ENCODE measurements at places on chromosomes 6 and 20.

DNA sequence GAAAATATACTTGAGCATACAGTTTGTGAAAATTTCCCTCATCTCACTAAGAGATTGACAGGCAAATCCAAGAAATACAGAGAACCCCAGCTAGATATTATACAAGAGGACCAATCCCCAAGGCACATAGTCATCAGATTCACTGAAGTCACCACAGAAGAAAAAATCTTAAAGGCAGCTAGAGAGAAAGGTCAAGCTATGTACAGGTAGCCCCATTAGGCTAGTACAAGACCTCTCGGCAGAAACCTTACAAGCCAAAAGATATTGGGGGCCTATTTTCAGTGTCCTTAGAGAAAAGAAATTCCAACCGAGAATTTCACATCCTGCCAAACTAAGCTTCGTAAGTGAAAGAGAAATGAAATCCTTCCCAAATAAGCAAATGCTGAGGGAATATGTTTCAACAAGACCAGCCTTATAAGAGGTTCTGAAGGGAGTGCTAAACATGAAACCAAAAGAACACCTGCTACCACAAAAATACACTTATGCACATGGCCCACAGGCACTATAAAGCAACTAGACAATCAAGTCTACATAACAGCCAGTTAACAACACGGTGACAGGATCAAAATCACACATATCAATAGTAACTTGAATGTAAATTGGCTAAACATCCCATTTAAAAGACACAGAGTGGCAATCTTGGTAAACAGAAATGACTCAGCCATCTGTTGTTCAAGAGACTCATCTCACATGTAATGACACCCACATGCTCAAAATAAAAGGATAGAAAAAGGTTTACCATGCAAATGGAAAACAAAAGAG lies 96.3 kb downstream of the FHL5 start:
- DNase-seq, result no peak

DNA sequence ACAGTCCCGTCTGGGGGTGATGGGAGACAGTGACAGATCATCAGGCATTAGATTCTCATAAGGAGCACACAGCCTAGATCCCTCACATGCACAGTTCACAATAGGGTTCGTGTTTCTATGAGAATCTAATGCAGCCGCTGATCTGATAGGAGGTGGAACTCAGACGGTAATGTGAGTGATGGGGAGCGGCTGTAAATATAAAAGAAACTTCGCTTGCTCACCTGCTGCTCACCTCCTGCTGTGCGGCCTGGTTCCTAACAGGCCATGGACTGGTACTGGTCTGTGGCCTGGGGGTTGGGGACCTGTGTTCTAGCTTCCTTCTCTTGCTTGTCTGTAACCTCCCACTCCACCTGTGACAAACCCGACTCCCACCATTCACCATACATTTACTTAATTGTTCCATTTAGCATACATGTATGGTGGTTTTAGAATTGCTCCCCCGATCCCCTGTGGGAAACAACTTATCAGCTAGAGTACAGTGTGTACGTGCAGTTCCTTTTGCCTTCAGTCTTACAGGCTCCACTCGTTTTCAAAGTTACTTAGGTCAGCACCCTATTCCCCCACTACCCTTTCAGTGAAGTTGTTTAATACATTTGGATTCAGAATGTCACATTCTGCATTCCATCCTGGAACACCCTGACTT lies 4.0 kb downstream of the MANBAL start:
- DNase-seq, result no peak

GRCh38 chr6:106039897-106040592 lies 46.1 kb upstream of the PRDM1 start:
- no peak for DNase-seq

- DNase-seq, result no peak
Observed at GRCh38 chr6:147507162-147508041, 1.1 kb upstream of the SAMD5 start.

GRCh38 chr20:20571068-20571780 lies 141.2 kb downstream of the RALGAPA2 start:
- DNase-seq, result no peak

DNA sequence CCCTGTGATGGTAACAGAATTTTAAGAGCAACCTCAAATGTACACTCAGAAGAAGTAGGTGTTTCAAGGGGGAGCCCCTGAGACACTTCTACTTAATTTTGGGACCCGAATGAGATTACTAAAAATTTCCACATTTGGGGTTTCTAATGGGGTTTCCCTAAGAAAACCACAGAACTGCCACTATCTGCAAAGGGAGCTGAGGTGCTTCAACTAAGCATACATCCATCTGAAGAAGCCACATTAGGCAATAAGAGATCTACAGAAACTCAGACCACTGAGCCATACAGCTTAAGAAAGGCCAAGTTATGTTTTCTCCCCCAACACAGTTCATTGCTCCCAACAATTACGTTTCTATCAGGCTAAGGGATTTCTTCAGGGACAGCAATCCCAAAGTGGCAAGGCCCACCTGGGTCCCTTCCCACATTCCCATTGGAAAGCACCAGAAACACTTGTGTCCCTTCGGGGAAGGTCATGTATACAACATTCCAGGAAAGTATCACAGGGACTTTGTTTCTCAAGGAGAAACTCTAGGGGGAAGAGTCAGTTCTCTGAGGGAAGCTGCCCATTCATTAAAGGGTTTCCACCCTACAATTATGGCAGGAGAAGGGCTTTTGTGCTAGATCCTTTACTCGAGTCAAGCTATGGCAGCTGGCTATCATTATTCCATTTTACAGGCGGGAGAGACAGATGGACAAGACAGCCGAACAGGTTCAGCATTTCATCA lies 5.0 kb downstream of the BCL2L1 start:
- DNase-seq, result no peak

- DNase-seq, result peak; percentile 89
Observed at GRCh38 chr6:32439602-32440214, at the start of gene HLA-DRA. Gene HLA-DRA, plus strand, starts transcription at chr6:32439887. Its CDS starts 64 bp downstream, at chr6:32439951.

DNA sequence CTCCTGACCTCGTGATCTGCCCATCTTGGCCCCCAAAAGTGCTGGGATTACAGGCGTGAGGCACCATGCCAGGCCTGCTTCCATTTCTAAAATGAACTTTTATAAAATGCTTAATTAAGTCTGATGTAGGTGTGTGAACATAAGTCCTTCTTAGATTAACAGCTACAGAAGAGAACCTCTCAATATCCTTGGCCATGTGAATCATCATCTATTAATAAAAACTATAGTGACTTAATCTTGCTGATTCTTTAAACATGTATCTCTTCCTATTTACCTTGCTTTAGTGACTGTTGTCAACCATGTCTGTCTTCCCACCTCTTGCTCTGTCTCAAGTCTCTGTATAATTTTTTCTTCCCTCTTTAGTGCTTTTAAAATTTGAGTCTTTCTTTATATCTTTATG lies 127.1 kb downstream of the JARID2 start:
- DNase-seq, result no peak

GRCh38 chr6:126268092-126268491 lies 71.8 kb upstream of the CENPW start:
- no peak for DNase-seq

- DNase-seq, result no peak
Observed at GRCh38 chr6:130893277-130893676, 66.1 kb downstream of the SMLR1 start.

GRCh38 chr6:152167641-152168603 lies 360.4 kb downstream of the ESR1 start:
- no peak for DNase-seq

DNA sequence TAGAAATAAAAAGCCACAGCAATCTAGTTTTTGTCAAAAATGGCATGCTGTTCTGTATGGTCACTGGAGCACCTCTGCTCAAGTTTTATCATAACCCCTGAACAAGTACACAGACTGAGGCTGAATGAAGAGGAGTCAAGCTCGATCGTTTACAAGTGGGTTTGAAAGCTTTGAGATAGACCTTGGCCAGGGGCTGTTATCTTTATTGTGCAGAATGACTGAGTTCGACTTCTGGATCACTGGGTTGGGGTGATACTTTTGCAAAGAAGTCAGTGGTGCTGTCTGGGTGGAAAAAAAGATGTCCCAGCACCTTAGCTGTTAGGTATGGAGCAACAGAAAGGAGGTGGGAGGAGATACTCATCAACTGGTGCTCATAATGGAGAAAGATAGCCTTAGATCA lies 446.0 kb downstream of the HACE1 start:
- no peak for DNase-seq

Measured in KG1 (cell line).